ENCODE measurements at places on chromosomes 1 and 21.

- no peak for DNase-seq
Measured at GRCh38 chr1:33792216-33792615, 71.7 kb upstream of the HMGB4 start.

GRCh38 chr1:1974834-1975233, 28.8 kb downstream of the CFAP74 start:
- DNase-seq = no peak

- DNase-seq = peak; percentile 74
Measured at GRCh38 chr1:52195161-52195560, 53.3 kb downstream of the ZFYVE9 start.

DNA sequence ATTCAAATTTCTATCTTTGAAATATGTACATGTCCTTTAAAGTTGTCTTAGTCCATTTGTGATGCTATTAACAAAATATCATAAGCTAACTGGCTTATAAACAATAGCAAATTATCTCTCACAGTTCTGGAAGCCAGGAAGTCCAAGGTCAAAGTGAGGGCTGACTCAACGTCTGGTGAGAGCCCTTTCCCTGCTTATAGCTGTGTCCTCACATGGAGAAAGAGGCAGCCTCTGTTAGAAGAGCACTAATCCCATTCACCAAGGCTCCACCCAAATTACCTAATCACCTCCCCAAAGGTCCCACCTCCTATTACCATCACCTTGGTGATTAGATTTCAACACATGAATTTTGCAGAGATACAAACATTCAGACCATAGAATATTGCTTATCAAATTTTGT, 450.1 kb upstream of the BEND5 start:
- DNase-seq = no peak

DNA sequence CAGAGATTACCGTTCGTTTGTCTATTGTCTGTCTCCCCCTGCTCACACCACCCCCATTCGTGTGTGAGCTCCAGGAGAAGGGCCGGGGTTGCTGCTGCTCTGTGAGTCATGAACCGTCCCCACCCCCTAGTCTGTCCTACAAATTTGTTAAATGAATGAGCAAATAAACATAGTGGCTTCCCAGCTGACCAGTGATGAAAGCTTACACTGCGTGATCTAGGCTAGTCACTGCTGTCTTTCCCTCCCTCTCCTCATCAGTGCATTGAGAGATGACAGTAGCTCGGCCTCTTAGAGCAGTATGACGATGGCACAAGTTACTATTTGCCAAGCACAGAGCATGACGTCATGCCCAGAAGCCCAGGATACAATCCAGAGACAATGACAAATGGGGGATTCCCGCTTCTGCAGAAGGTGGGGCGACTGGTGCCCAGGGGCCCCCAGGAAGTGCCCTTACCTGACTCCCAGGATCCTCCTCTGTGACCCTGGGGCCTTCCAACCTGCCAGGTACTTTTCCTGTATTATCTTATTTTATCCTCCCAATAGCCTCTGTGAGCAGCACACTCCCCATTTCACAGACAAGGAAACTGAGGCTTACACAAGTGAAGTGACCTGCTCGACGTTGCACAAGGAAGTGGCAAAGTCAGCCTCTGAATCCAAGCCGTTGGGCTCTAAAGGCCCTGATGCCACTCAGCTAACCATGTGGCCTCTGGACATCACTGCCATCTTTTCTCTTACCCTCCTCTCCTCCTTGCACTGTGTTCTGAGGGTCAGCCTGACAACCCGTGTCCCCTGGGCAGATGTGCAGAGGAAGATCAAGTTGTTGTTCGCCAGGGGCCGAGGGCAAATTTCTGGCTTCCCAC, 8.6 kb upstream of the EPHA2 start:
- peak; percentile 98 for DNase-seq

- DNase-seq = no peak
Measured at GRCh38 chr1:224711876-224712275, 95.8 kb downstream of the CNIH3 start.

- no peak for DNase-seq
Measured at GRCh38 chr1:82625537-82625936, 824.8 kb downstream of the ADGRL2 start.

DNA sequence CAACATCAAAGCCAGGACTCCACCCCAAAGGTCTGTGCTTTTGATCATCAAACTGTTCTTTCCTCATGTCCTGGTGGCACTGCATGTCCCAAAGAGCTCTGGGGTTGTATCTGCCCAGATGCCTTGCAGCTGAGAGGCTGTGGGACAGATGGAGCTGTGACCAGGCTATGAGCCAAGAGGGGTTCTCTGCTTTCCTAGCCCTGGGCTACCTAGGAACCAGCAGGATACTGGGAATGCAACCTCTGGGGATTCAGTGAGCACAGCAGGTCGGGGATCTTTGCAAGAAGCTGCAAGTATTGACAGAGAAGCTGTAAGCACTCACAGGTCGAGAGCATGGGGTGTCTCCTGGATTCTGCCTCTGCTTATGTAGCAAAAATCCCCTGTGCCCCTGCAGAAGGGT, 186.6 kb downstream of the GRIK3 start:
- DNase-seq = no peak

GRCh38 chr21:31230937-31231336, 113.1 kb downstream of the TIAM1 start:
- DNase-seq = no peak

GRCh38 chr21:17900990-17901385, 81.8 kb upstream of the C21orf91 start:
- no peak for DNase-seq

DNA sequence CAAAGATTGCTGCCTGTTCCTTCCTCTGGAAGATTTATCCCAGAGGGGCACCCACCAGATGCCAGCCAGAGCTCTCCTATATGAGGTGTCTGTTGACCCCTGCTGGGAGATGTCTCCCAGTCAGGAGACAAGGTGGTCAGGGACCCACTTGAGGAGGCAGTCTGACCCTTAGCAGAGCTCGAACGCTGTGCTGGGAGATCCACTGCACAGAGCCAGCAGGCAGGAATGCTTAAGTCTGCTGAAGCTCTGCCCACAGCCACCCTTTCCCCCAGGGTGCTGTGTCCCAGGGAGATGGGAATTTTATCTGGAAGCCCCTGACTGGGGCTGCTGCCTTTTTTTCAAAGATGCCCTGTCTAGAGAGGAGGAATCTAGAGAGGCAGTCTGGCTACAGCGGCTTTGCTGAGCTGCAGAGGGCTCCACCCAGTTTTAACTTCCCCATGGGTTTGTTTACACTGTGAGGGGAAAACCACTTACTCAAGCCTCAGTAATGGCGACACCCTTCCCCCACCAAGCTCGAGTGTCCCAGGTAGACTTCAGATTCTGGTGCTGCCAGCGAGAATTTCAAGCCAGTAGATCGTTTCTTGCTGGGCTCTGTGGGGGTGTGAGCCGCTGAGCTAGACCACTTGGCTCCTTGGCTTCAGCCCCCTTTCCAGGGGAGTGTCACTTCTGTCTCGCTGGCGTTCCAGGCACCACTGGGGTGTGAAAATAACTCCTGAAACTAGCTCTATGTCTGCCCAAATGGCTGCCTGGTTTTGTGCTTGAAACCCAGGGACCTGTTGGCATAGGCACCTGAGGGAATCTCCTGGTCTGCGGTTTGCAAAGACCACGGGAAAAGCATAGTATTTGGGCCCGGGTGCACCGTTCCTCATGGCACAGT, 51.1 kb upstream of the PDC start:
- no peak for DNase-seq

- peak; percentile 68 for DNase-seq
Measured at GRCh38 chr1:215002471-215002870, 80.1 kb upstream of the KCNK2 start.

- DNase-seq = no peak
Measured at GRCh38 chr1:218751208-218751948, 406.2 kb downstream of the TGFB2 start.

GRCh38 chr1:220789532-220790147, 2.9 kb downstream of the MTARC1 start:
- DNase-seq = no peak

DNA sequence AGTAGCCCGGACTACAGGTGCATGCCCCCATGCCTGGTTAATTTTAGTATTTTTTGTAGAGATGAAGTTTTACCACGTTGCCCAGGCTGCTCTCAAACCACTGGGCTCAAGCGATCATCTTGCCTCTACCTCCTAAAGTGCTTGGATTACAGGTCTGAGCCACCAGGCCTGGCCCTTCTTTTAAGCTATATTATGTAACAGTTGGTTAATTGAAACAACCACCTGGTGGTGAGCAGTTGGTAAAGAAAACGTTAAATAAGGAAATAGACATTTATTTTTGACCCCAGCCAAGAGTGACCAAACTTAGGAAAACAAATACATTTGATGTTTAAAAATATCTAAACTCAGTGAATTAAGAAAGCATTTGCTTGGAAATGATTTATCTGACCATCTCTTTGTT, 12.1 kb upstream of the PDC start:
- no peak for DNase-seq

GRCh38 chr1:235852887-235853286, 13.8 kb downstream of the LYST start:
- DNase-seq = no peak

DNA sequence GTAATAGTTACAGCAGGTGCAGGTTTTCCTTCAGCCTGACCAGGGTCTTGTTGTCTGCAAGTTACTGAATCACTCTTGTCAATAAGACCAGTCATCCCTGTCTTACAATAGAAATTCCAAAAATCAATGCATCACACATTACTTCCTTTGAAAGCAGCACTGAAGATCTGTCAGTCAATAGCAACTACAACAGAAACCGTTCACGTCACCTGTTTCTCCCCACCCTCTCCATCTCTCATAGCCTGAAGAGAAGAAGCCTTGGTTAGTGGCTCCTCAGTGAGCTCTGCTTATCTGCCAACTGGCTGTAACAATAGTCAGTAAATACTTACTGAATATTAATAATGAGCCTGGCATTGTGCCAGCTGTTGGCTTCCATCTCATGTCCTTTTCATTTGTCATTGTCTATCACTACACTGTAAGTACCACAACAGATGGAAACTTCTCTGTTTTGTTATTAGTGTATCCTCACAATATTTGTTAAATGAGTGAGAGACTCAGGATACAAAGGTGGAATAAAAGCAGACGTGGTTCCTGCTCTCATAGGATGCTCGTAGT, 195.2 kb downstream of the S1PR1 start:
- no peak for DNase-seq

DNA sequence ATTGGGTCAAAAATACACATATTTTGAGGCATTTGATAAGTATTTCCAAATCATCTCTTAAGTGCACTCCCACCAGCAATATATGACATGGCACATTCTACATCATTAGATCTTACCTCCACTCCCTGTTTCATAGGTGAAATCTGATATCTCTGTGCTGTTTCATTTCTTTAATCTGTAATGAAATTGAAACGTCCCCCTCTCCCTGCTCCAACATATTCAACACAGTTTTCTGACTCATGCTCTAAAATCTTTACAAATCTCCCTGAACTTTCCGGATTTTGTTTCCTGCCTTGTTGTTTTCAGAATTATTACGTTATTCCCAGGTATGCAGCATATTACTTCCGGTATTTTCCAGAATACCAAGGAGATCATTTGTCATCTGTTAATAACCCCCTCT, 66.1 kb upstream of the AKT3 start:
- DNase-seq = no peak

- peak; percentile 31 for DNase-seq
Measured at GRCh38 chr1:117674521-117675400, 68.9 kb downstream of the TENT5C start.

GRCh38 chr1:29243871-29244200, 7.5 kb downstream of the PTPRU start:
- peak; percentile 67 for DNase-seq

GRCh38 chr1:199551967-199552565, 475.4 kb upstream of the NR5A2 start:
- peak; percentile 69 for DNase-seq

DNA sequence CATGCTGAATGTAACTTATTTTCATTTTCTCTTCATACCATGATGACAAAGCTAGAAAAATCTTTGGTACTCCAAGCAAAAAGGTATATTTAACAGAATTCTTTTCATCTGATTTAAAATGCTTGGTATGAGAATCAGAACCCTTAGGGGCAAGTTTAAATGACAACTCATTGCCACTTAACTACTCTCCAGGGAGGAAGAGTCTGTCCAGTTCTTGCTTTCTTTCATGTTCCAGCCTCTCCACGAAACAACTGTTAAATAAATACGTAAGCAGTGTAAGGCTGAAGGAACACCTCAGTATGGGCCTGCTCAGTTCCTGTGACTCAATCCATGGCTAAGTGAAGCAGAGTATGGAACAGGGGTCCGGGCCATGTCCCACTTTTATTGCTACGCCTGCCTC, 1.6 kb downstream of the LCE2A start:
- no peak for DNase-seq

- no peak for DNase-seq
Measured at GRCh38 chr1:45957684-45958083, 154.3 kb downstream of the MAST2 start.

DNA sequence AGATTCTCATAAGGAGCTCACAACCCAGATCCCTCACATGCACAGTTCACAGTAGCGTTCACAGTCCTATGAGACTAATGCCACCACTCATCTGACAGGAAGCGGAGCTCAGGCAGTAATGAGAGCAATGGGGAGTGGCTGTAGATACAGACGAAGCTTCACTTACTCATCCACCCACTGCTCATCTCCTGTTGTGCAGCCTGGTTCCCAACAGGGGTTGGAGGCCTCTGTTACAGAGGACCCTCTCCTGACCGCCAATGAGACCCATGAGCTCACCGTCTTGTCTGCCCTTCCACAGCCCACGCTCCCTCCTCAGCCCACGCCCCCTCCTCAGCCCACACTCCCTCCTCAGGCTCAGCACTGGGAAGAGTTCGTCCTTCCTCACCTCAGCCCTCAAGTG, 39.6 kb downstream of the RSPH1 start:
- DNase-seq = no peak

- DNase-seq = peak; percentile 83
Measured at GRCh38 chr1:198497326-198498102, 43.0 kb downstream of the ATP6V1G3 start.

GRCh38 chr1:166960858-166961474, 14.4 kb downstream of the ILDR2 start:
- DNase-seq = no peak

DNA sequence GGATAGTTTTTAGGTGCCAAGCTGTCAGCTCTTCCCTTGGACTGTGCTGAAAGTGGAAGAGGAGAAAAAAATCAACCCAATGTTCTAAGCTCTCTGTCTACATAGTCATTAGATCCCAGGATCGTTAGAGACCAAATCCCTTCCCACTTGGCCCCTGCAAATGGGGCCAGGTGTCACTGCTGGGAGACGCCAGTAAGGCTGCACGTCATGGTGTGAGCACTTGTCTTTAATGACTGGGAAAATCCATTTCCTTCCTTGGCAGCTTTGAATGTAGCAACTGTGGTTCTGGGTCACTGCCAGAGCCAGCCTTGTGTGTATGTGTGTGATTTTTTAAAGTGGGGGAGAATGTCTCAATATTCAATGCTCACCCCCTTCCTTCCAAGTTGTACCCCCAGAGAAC, 59.9 kb downstream of the MAN1C1 start:
- peak; percentile 58 for DNase-seq

DNA sequence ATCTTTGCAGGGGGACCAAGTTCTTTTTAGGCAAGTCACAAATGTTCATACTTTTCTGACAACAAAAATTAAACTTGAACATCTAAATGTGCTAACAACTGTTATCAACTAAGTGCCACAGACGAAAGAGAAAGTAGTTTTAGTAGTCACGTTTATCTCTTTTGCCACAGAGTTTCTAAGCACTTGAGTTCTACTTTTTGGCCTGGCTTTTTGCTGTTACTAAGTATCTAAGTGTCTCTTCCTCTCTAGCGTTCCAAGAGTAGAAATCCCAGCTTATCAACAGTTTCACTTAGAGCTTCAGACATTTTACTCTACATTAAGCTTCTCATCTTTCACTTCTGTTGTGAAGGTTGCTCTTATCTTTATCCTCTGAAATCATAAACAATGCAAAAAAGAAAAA, 34.2 kb downstream of the GATAD2B start:
- DNase-seq = peak; percentile 20

- DNase-seq = peak; percentile 97
Measured at GRCh38 chr1:58818075-58818474, 34.2 kb upstream of the JUN start.
